ENCODE measurements at places on chromosomes 7 and 10.

- no peak for DNase-seq
Measured at GRCh38 chr7:155408651-155409586, 49.0 kb upstream of the EN2 start.

- DNase-seq: peak; percentile 65
Measured at GRCh38 chr10:110226926-110227641, 19.7 kb downstream of the MXI1 start.

DNA sequence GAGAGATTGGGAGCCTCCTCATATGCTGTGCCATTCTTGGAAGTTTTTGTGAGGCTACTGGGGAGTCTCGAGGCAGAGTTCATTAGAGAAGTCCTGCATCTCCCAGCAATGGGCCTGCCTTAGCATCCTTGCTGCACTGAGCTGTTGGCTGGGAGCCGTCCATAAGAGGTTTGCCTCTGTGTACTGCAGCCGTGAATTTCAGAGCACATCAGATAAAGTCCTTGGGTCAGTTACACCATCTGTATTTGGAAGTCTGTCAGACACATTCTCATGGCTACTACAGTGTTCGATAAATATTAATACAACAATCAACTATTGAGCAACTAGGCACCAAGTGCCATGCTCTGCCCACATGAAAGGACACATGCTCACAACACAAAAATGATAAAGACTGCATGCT is 100.5 kb upstream of the SEC61G start:
- DNase-seq: no peak

DNA sequence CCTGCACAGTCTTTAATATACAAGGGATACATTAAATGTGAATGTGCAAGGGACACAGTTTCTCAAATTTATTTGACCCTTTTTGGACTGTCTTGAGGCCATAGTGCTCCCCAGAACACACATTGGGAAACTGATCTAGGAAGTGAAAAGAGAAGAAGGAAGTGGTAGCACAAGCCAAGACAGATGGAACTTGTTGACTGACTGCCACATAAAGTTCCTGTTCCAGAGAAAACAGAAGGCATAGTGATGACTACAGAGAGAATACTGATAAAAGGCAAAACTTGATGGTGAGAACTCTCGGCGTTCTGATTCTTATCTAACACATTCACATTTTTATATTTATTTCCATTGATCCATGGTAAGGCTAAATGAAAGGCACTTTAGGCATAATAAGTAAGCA is 1216.4 kb downstream of the CNTNAP2 start:
- no peak for DNase-seq

DNA sequence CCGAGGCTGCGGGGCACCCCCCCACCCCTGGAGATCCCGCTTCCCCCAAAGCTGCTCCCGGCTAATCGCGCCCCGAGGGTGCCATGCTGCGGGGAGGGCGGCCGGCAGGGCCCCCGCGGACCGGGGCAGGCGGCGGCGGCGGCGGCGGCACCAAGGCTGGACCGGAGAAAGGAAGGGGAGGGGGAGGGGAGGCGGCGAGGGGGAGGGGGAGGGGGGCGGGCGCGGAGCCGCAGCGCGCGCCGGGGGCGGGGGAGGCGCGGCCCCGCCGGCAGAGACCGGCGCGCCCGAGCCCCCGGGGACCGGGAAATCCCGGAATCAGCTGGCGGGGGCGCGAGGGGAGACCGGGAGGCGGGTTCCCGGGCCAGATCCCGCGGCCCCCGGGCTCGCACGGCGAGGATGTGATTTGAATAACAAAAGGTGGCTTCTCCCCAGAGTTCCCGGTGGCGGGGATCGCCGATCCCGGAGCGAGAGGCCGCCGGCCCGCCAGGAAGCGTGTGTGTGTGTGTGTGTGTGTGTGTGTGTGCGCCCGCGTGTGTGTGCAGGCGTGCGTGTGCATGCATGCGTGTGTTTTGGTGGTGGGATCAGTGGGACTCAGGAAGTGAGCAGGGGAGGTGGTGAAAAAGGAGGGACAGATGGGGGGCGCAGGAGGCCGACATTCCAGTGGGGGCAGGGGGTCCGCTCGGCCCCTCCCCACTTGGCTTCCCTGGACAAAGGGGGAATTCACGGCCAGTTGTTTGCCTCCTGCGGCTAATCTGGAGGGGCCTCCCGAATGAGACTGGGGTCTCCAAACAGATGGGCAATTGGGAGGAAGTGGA is 99.5 kb downstream of the HIP1 start:
- DNase-seq: no peak

GRCh38 chr7:13258386-13258785 is 571.0 kb downstream of the ARL4A start:
- no peak for DNase-seq

DNA sequence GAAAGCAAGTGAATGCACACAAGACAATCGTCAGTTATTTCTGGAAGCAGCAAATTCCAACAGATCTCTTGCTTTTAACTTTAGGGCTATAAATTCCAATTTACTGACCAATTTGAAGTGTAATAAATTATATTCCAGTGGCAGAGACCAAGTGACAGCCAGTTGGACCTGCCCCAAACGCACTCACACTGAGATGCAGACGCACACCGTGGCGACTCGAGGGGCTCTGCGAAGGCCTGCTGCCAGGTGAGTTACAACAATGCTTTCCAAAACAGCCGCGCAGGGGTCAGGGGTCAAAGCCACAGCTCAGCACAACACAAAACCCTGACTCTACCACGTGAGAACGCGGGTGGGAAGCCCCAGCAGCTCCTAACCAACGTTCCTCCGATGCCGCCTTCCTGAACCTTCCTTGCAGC is 97.4 kb downstream of the ZRANB1 start:
- no peak for DNase-seq

GRCh38 chr10:131692686-131693334 is 208.0 kb upstream of the PPP2R2D start:
- DNase-seq: no peak

- no peak for DNase-seq
Measured at GRCh38 chr7:55171157-55171556, 152.3 kb downstream of the EGFR start.

DNA sequence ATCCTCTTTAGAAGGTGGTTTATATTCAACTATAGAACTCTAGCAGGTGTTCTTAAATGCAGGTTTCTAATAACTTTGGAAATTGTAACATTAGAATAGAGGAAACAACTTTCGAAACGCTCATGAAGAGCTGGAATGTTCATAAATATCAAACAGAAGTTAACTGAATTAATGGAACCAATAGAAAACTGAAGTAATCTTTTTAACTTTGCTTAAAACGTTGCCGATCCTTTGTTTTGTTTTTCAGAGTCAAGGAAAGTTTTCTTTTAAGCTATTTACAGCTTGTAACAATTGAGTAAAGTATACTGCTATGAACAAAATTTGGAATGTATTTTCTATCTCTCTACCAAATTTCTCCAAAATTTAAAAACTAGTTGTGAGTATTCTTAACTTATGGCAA is 19.0 kb upstream of the CLDN3 start:
- DNase-seq: no peak

DNA sequence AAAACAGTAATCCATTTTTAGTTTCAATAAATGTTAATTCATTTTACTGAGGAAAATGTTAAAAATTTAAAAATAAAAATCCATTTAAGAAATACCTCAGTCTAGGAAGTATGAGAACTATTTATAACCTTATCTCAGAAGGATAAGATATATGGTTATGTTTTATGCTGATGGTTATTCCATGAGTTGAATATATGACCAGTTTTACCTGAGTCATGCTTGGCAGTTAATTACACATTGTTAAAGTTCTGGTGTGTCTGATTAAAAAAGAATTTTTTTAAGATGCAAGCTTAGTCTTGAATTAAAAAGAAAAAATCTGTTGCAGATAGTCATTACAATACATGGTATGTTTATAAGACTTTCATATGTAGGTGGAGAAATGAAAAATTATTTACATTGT is 191.7 kb downstream of the ARL4A start:
- DNase-seq: no peak

GRCh38 chr7:136104269-136104603 is 127.1 kb upstream of the MTPN start:
- no peak for DNase-seq

- no peak for DNase-seq
Measured at GRCh38 chr10:4099202-4099601, 314.2 kb upstream of the KLF6 start.

DNA sequence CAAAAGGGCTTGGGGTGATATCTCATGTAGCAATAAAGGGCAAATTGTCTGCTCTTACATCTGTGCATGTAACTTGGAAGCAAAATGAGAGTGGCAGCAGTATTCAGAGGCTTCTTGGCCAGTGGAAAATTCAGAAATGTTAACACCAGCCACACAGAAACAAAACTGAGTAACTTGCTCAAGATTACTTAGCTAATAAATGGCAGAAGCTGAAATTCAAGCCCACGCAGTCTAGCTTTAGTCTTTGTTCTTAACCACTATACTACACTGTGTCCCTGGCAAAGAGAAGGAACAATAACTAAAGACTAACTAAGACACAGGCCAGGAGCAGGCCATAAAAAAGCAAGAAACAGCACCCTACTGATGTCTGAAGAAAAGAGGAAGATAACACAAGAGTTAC is 185.9 kb upstream of the ASAH2 start:
- DNase-seq: no peak

DNA sequence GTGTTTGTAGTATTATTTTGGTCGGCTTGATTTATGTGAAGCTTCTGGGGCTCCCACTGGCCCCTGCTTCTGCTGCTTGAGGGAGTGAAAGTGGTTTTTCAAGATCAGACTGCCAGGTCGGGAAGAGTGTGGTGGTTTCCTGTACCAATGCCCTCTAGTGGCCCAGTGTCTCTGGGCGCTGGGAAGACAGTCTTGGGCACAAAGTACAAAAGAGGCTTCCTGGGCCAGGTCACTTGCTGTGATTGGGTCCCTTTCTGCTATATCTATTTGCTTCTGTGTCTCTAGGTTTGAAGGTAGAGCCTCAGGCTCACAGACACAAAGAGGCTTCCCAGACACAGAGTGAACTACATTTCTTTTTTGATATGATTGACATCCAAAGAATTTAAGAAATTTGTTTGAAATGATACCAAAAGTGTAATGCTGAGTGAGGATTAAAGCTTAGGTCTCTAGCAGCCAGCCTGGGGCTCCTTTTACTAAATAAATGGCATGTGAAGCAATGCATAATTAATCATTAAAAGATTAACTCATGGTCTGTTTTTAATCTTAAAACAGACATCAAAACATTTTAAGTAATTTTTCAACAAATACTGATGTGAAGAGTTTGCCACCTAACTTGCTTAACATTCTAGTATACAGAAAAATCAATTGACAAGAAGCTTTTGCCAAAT is 36.3 kb downstream of the ABCB1 start:
- peak; percentile 50 for DNase-seq

DNA sequence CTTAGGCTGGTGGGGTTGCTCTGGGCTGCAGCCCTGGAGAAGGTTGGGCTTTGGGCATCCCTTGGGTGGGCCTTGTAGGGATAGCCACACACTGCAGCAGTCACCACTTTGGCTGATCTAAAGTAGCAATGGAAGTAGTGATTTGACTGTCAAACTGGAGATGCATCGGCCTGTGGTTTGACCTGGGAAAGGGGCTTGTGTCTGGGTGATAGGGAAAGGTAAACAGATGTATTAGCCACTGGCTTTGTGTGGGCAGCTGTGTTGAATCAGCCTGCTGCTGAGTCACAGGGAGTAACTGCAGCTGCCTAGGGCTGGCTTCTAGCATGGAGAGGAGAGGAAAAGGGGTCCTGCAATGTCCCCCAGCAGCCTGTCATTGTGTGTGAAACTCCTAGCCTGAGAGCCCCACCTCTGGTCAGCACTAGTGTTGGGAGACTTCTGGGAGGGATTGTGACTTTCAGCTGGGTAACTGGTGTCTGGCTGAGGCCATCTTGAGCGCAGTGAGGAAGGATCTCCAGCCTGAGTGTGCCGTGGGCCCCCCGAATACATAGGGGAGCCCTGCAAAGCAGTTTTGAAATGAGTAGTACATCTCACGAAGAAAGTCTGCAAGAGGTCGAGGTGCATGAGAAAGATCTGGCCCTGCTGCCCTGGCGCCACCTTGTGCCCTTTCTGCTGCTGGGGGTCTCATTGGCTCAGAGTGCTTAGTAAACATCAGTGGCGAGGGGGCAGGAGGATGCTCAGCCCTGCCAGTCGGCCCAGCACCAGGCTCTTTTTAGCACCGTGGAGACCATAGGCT is 117.3 kb downstream of the FANK1 start:
- DNase-seq: peak; percentile 2

- no peak for DNase-seq
Measured at GRCh38 chr7:26011039-26011696, 140.8 kb upstream of the NFE2L3 start.

- no peak for DNase-seq
Measured at GRCh38 chr7:67018940-67019339, 22.3 kb downstream of the TYW1 start.

- no peak for DNase-seq
Measured at GRCh38 chr10:7601023-7601656, 65.6 kb downstream of the ITIH5 start.

- DNase-seq: no peak
Measured at GRCh38 chr7:92404170-92404614, 43.1 kb upstream of the GATAD1 start.

GRCh38 chr7:117165656-117166055 is 157.2 kb downstream of the WNT2 start:
- DNase-seq: no peak

DNA sequence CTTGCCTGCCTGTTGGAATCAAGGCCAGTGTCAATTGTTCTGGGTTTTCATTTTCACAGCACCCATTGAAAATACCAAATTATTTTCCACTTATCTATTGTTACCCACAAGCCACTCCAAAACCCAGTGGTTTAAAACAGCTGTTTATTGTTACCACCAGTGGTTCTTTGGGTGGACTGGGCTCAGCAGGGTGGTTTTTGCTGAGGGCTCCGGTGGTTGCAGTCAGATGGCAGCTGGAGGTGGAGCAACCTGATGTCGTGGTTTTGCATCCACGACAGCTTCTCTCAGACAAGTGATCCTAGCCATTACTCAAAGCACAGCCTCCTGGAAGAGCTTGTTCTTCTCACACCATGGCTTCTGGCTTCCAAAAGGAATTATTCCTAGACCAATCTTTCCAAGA is 235.1 kb upstream of the ADARB2 start:
- DNase-seq: no peak

DNA sequence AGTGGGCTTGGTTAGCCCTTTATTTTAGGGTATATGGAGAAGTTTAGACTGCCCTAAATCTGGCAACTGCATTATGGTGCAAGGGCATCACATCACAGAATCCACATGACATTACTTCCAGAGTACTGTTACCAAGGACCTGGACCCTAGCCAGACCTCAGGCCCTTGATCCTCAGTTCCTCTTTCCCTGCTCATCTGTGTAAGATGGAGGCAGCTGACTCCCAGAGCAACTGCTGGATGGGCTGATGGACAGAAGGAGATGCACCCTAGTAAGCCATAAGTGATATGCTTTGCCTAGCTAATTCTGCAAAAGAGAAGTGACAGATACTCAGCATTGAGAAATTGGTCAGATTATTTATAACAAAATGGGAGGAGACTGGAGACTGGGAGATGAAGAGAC is 131.7 kb downstream of the DYNC1I1 start:
- DNase-seq: no peak

- no peak for DNase-seq
Measured at GRCh38 chr10:21171197-21171935, 274.3 kb upstream of the NEBL start.
